ENCODE measurements at places on chromosomes 5 and 9.

DNA sequence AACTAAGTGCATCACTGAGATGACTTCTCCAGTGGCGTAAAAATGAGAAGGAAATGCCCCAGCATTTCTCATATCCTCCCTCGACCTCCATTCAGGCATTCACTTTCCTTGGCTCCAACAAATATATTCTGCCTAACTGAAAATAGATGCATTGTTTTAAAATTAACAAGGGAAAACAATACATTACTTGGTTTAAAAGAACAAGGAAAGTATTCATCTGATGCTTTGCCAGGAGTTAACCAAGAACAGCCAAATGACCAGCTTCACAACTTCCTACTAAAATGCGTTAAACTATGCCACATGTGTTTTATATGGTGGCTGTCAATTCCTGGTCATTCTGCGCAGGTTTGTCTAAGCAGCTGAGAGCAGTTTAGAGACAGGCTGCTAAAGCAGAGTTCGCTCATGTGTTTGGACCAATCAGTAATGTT, 121.4 kb downstream of the GNAQ start:
- DNase-seq, result no peak

GRCh38 chr5:65151614-65152013, 330.1 kb downstream of the ADAMTS6 start:
- no peak for DNase-seq

DNA sequence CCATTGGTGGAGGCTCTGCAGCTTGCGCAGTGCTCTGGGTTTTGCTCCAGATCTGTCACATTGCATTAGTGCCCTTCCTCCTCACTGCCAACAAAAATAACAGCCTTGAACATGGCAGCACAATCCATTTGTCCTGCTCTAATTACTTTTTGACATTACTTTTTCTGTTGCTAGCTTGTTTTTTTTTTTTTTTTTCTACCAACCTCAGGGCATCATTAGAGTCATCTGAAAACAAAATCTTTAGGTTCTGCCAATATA, 117.5 kb upstream of the NR5A1 start:
- no peak for DNase-seq

GRCh38 chr9:71781391-71781790, 13.1 kb upstream of the CEMIP2 start:
- no peak for DNase-seq

GRCh38 chr5:103514371-103514770, 48.2 kb downstream of the NUDT12 start:
- DNase-seq, result no peak

DNA sequence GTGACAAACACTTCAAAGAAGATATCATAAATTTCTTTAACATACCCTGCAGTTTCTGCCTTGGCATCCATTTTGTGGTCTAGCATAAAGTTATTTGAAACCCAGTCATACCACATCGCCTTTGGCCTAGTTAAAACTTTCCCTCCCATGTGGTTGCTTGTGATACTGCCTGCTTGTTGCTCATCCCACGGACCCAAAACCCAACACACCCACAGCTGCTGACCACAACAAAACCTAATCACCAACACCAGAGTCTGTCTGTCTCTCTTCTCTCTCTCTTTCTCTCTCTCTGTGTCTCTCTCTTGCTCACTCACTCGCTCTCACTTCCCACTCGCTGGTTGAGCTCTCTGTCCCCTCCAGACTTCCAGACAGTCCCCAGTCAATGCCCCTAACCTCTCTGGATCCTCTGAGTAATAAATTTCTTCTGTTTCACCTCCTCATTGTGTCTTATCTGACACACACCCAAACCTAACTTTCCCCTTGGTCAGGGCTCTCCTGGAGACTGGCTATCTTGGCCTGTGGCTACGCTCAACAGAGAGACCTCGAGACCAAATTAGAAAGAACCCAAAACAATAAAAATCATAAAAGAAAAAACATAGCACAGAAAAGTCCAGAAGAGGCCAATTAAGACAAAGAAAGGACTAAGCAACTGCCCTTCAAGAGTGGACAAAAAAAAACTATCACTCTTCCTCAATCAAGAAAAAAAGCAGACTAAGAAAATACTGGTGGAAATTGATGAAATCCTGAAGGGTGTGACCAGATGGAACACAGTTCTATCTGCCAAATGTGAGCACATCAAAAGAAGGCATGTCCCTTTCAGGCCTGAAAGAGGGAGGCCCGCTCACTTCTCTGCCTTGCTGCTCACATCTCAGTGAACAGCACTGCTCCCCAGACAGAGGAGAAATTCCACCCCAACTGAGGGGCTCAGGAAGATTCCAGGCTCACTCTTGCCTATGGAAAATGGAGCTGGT, 41.5 kb downstream of the TTLL11 start:
- no peak for DNase-seq

- DNase-seq, result no peak
Observed at GRCh38 chr9:7011395-7012067, 253.8 kb downstream of the KDM4C start.

GRCh38 chr5:130966990-130967525, 198.0 kb downstream of the HINT1 start:
- DNase-seq, result no peak

DNA sequence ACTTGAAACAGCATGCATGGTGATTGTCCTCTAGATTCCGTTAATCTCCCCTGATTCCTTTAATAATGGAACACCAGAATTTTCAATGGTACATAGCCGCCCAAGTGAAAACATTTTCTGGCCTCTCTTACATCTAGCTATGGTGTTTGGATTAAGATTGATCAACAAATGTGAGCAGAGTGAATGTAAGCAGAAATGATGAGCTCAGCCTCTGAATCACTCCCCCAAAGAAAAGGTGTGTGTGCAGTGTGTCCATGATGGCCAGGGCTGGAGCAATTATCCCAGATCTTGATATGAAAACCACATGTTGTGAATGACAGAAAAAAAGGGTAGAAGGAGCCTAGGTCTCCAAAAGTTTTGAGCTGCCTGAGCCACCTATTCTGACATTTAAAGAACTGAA, 55.3 kb downstream of the OR2K2 start:
- DNase-seq, result no peak

GRCh38 chr5:147804334-147804733, 21.8 kb upstream of the JAKMIP2 start:
- DNase-seq, result no peak

DNA sequence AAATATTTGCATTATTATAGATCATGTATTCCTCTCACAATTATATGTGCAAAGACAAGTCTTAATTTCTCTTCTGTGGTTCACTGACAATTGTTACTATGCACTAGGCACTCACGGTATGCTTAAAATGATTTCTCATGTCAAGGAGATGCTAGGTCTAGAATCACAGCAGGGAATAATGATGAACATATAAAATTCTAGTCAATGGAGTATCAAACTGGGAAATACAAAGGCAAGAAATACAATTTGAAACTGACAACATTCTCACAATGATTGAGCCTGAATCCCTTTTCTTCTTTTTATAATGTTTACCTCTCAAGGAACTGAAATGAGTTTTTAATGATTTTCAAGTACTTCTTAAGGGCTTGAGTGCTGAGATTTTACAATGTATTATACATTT, 302.3 kb upstream of the GRAMD2B start:
- no peak for DNase-seq

DNA sequence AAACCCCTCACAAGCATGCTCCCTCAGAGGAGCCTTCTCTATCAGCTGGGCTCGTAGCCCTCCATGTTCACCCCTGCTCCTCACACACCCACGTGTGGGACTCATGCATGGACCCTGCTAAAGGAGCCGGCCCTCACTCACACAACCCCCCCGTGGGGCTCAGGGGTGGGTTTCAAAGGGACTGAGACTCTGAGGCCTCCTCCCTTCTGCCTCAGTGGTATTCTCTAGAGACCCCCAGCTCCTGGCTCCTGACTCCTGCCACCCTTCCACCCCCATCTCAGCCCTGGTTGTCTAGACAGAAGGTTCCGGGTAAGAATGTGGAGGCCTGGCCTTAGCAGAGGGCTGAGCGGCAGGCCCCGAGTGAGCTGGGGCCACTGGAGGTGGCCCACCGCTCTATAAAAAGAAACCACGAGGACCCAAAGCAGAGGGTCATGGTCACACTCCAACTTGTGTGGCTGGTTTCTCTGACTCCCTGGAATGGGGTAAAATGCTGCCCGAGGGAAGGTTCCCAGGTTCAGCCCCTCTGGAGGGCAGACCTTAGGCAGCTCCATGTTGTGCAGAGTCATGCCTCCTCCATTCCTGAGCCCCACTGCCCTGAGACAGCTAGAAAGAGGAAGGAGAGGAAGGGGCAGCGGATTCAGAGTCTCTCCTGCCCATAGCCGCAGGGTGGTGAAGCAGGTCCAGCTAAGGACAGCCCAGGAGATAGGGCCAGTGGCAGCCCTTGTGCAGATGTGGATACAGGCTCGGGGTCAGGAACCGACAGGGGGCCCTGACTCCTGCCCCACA, 10.8 kb downstream of the SEPTIN8 start:
- no peak for DNase-seq

- DNase-seq, result no peak
Observed at GRCh38 chr9:123933440-123934212, 3.7 kb upstream of the DENND1A start.

DNA sequence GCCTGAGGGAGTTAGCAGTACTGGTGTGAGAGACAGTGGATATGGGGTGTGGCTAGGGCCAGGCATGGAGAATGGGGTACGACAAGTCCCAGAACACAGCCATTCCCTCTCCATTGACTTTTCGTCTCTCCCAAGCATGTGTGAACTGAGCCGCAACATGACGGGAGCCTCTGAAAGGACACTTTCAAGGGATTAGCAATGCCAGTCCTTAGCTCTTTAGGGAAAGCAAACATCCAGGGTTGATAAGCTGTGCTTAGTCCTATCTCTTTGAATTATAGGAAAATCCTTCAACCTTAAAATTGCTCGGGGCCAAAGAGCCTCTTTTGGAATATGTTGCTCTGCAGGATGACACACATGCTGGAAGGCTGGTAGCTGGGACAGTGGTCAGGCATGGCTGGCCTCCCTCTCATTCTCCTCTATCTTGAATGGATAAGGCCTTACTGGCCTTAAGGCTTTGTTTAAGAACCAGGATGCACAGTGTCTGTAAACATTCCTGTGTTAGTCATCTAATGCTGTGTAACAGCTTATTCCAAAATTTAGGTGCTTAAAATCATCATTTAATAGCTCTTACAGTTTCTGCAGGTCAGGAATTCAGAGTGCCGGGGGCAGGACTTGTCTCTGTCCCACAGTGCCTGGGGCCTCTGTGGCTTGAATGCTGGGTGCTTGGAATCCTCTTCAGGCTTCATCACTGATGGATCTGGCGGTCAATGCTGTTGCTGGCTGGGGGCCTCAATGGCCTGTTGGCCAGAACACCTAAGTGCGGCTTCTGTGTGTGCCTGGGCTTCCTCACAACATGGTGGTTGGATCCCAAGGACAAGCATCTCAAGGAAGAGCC, 95.3 kb downstream of the PTTG1 start:
- DNase-seq, result no peak

Measured in stimulated activated CD4-positive, alpha-beta T cell treated with anti-CD3 and anti-CD28 coated beads, TNF-alpha, amount 100 ng/mL, for 4 hours (primary cell).